Left kidney (tissue), 8 donors: ENCODE measurements at places on chromosomes 12 and 14. TPM values are rescaled to one million over a fixed set of nuclear protein-coding genes. Genes with fewer than 3 reads are reported as not detected.

GRCh38 chr14:105337966-105338741 lies 23.6 kb downstream of the PACS2 start:
- DNase-seq, result no peak

- DNase-seq, result no peak
Measured at GRCh38 chr12:113267621-113268020, 46.4 kb downstream of the TPCN1 start.

GRCh38 chr14:105256292-105256960 lies 8.1 kb downstream of the BTBD6 start:
- no peak for DNase-seq

DNA sequence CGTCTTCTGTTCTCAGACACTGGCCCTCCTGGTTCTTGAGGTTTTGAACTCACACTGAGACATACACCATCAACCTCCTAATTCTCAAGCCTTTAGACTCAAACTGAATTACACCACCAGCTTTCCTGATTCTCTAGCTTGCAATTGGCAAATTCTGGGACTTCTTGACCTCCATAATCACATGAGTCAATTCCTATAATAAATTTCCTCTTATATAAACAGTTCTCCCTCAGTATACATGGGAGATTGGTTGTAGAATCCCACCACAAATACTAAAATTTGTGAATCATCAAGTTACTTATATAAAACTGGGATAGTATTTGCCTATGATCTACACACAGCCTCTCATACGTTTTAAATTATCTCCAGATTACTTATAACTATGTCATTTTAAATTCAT lies 162.2 kb downstream of the DIO2 start:
- DNase-seq, result no peak

- DNase-seq, result no peak
Measured at GRCh38 chr12:51895378-51896135, 7.7 kb downstream of the ANKRD33 start.

- no peak for DNase-seq
Measured at GRCh38 chr12:78683031-78683430, 181.5 kb upstream of the SYT1 start.

DNA sequence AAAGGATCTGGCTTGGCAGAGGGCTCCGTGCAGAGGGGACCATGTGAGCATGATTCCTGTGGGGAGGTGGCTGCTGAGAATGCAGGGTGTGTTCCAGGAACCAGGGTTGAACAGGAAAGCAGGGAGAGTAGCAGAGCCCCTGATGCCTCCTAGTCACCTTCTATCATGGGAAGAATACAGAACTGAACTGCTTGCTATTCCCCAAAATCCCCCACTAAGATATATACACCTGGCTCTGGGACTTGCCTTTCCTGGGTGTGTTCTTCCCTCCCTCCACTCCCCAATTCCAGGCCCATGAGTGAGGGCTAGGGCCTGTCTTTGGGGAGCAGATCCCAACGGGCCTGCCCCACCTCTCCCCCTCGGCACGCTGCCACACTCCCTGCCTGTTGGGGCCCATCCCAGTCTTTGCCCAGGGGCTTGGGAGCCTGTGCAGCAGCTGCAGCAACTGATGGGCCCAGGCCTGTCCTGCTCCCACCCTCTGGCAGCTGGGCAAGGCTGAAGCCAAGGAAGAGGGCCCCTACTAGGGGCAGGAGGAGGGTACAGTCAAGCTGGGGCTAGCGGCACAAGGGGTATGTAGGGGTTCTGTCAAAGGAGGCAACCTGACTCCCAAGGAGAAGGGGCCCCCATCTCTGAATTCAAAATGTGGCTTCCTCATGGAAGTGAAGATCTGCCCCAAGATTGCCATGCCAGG lies 3.2 kb downstream of the AJUBA start:
- no peak for DNase-seq

E2F7 gene
- polyA plus RNA-seq, result 12.2 TPM

SERPINA12 gene
- polyA plus RNA-seq, result 0.91 TPM

FAM181A gene
- not detected for polyA plus RNA-seq

KRT74 gene
- not detected for polyA plus RNA-seq

CBLN3 gene
- 3.7 TPM for polyA plus RNA-seq

ARID2 gene
- polyA plus RNA-seq, result 49.7 TPM
